Left hindlimb (tissue), 1 donor: ENCODE measurements at places on chromosomes 6 and 20.
A peak's percentile ranks its signal among the peaks of the same experiment; 100 is the strongest.

GRCh38 chr6:109055771-109056235, 38.8 kb downstream of the SESN1 start:
- DNase-seq: no peak

DNA sequence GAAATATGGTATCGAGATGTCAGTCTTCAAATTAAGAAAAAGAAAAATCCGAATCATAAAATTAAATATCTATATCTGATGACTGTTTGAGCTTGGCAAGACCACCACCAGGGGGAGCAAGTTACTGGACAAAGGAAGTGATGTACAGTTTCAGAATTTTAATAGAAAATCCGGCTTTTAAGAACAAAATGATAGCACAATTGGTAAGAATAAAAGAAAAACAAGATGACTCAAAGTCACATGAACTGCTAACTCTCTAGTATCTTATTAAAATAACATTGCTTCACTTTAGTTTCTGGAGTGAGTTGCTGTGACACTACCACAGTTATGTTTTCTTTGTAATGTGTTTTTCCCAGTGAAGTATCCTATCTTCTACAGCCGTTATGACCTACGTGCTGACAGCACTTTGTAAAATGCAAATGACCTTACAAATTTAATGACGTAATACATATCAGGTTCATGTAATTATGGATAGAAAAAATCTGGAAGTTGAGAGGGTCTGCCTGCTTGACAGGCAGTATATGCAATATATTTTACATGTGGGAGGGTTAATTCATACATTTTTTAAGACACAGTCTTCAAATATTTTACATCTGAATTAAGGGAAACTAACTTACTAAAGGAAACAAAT, 405.3 kb upstream of the HS3ST5 start:
- peak; percentile 51 for DNase-seq

DNA sequence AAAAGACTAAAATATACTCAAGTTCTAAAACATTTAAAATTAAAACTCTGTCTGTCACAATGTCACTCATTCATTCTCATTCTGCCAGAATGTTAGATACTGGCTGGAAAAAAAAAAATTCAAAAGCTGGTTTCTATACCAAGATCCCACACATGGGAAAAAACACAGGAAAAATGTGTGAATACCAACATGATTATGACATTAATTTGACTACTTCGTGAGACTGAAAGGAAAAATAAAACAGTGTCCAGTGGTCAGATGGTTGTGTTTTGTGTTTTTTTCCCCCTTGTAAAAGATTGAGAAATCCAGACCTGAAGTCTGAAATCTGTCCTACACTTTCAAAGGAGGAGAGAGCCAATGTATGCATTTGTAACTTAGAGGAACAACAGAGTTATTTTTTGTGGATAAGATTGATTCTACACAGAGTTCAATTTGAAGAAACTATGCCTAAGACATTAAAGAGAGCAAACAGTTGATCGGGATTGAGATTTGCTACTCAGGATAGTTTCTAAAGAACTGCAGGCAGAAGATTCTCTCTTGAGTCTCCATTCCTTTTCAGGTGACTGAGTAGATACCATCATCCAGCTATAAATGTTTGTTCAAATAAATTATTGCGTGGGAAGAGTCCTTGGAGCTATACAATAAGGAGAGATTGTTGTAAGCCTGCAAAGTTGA, 39.2 kb upstream of the TXLNB start:
- DNase-seq: no peak

DNA sequence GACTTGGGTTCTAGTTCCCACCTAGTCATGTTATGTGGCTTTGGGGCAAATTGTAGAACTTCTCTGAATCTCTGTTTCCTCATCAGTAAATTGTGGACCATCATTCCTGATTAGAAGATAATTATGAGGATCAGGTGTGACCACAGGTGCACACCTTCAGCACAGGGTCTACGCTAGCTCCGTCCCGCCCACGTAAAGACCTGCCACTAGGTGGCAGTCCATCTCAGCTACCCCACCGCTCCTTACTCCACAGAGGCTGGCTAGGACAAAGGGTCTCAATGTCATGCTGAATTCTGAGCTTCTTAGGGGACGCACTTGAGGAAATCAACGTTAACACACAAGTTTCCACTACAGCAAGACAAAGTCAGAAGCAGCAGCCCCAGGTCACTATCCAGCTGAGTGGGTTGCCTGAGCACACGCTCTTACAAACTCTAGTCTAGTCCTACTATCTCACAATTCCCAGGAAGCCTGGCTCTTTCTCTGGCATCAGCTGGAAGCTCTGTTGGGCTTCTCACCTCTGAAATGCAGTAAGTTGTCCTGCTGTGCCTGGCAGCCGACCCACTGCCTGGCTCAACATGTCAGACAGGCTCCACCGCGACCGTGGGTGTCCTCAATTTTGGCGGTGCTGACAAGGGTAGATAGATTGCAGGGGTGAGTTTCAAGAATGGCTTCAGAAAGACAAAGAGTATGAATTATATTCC, 2.0 kb upstream of the PLCG1 start:
- no peak for DNase-seq

DNA sequence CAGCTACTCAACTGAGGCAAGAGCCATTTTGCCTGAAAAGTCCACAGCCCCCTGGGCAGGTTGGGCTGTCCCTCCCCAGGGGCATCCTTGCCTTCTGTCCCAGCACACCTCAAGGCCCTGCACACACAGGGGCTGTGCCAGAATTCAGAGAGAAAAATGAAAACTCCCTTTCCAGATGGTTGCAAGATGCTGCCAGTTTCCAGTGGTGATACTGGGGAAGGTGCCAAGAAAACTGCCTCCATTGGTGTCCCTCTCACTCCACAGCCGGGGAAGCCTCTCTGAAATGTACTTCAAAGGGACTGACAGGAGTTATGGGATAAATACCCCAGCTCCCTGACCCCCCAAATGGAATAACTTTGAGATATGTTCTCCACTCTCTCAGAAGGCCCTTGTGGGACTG, 154.2 kb upstream of the MAFB start:
- DNase-seq: no peak

DNA sequence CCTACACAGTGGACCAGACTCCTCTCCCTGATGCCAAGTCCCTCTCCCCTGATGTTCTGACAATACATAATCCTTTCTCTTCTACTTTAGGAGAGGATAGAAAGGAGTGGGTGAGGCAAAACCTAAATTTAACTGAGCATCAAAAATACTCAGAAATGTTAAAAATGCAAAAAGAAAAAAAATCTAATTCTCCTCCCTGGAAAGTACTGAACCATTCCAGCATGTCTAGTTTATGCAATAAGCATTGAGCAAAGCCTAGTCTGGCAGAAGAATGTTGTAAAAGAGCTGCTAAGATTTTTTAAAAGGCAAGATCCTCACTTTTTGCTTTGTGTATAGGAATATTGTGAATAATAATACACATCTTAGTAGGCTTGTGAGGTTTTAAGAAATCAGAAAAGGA, 116.6 kb upstream of the STXBP5 start:
- DNase-seq: no peak

- DNase-seq: no peak
Observed at GRCh38 chr6:11750682-11751081, 27.9 kb downstream of the ADTRP start.

GRCh38 chr6:56938649-56939191, 16.2 kb upstream of the BEND6 start:
- DNase-seq: no peak

- DNase-seq: no peak
Observed at GRCh38 chr6:7784248-7784647, 58.3 kb downstream of the BMP6 start.

GRCh38 chr6:53312355-53312754, 36.4 kb downstream of the ELOVL5 start:
- DNase-seq: no peak

GRCh38 chr20:50558483-50558925, 48.3 kb downstream of the PTPN1 start:
- no peak for DNase-seq

- DNase-seq: no peak
Observed at GRCh38 chr20:61638802-61639585, 386.9 kb downstream of the CDH4 start.

- DNase-seq: no peak
Observed at GRCh38 chr20:49896204-49896603, 19.1 kb downstream of the SPATA2 start.

DNA sequence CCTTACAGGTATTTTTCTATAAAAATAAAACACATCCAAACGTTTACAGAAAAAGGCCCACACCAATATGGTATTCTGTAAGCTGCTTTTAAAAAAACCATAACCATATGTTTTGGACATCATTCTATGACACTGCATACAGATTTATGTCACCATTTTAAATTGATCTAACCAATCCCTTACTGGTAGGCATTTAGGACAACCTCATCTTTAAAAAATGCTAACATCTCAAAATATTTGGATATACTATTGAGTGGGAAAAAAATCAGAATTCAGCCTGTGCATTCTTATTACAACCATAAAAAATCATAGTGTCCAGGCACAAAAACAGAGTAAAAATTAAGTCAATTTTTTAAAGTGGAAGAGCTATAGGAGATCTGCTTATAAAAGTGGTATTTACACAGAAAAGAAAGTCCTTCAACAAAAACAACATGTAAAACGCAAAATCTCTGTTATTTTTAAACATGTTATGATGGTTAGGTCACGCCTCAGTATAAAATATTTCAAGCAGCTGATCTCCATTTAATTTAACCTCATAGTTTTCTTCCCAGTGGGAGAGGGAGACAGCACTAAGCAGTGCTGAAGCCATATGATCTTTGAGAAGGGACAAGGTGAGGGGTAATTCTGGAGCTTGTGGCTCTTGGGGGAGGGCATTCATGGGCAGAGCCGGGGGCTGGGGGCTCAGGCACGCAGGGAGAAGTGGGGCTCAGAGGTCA, 21.2 kb downstream of the TRAM2 start:
- DNase-seq: no peak

- no peak for DNase-seq
Observed at GRCh38 chr6:31541059-31541657, 645 bp downstream of the DDX39B start.

- DNase-seq: no peak
Observed at GRCh38 chr6:158962371-158962770, 37.6 kb downstream of the RSPH3 start.

GRCh38 chr20:23358923-23359593, 2.9 kb upstream of the GZF1 start:
- no peak for DNase-seq

DNA sequence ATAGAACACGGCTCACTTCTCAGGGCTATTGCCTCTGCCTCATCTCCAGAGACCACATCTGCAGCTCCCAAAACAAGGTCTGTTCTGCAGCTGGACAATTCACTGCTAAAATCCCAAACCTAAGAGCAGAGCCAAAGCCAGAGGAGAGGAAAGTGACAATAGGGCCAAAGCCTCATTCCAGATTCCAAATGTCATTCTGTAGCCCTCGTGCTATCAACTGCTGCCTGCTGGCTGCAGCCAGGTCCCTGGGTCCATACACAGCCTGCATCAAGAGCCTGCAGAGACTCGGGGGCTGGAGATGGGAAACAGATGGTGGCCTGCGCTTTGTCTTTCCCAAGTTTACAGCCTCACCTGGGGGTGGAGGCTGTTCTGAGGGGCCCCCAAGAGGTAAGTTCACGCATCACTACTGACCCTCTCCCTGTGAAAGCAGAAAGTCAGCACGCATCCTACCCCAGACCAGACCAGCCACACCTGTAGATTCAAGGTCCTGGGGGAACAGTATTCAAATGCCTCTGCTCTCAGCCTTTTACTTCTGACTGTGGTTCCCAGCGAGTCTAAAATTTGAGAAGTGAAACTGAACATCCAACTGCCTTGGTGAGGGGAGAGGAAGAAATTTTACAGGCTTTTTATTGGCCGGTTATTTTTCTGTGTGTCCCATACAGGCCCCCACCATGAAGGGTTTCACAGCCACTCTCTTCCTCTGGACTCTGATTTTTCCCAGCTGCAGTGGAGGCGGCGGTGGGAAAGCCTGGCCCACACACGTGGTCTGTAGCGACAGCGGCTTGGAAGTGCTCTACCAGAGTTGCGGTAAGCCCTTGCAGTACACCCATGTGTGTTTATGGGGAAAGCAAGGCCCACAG, at the start of gene LY86:
Gene LY86 (plus strand): TSS at position 657 of the 860 bp plus-strand sequence. CDS start 15 bp downstream, at position 672.
- peak; percentile 84 for DNase-seq

GRCh38 chr6:53793318-53794136, 1.3 kb upstream of the LRRC1 start:
- peak; percentile 87 for DNase-seq

DNA sequence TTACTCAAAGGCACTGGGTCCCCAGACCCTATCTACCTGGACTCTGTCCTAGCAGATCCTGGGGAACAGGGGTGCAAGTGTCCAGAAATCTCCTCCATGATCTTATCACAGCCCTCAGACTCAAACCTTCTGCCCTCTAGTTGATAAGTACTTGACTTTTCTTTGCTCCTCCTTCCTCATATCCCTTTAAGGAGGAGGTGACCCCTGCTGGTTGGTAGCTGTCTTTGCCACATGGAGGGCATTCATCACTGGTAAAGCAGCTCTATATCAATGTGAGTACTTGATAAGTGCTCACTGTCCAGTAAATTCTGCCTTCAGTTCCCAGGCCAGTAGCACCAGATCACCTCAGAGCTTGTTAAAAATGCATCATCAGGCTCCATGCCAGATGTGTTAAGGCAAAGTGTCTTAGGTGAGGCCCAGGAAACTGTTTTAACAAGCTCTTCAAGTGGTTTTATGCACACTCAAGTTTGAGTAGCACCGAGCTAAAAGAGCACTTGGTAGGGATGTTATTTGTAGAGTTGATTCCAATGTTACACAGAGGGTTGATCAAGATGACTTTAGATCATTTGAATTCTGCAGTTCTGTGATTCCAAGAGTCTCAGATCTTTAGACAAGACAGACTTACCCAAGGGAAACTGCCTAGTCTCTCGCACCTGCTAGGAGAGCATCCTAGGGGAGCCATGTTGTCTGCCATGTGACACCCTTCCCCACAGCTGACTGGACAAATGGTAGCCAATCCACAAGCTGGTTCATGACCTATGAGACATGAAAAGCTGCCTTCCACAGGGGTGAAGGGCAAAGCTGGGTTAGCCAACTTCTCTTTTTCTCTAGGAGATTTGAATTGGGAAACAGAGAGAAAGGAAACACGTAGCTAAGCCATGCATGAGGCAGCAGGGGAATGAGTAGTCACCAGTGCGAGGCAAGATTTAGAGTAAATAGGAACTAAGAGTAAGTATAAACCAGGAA, 18.6 kb downstream of the TREML2 start:
- DNase-seq: no peak
